Endothelial cell (in vitro differentiated cells): ENCODE measurements at places on chromosomes 1 and 21.

DNA sequence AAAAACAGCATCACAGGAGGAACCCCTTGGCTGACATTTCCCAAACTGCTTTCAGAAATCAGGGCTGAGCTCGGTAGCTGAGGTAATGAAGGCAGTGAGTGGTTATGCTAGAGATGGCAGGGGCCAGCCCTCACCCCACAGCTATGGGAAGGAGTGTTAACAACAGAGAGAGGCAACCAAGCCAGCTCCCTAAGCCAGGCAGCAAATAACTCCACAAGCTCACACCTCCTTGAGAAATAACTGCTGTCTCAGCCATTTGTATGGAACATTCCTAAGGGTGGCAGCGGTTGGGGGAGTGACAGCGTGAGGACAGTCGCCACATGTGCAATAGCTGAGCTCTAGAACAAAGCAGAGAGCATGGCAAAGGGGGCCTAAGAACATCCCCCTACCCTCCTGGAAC, 42.6 kb downstream of the LMX1A start:
- DNase-seq = no peak

DNA sequence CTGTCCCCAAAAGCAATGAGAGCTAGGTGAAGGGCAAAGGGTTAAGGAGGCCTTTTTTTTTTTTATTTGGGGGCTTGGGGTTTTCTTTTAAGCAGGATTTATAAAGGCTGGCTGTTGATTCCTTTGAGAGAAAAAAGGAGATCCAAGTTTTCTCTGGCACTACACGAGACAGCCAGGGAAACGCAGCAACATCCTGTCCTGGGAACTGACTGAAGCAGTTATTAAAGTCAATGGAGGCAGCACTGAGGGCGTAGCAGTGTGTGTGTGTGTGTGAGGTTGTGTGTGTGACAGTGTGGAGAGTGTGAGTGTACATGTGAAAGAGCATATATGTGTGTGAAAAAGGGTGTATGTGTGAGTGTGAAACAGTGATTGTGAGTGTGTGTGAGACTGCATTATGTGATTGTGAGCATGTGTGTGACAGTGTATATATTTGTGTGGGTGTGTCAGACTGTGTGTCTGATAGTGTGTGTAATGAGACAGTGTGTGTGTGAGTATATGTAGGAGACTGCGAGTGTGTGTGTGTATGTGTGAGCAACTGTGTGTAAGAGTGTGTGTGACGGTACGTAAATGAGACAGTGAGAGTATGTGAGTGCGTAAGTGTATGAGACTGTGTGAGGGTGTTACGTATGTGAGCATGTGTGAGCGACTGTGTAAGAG, 65.9 kb upstream of the TIAM1 start:
- no peak for DNase-seq

DNA sequence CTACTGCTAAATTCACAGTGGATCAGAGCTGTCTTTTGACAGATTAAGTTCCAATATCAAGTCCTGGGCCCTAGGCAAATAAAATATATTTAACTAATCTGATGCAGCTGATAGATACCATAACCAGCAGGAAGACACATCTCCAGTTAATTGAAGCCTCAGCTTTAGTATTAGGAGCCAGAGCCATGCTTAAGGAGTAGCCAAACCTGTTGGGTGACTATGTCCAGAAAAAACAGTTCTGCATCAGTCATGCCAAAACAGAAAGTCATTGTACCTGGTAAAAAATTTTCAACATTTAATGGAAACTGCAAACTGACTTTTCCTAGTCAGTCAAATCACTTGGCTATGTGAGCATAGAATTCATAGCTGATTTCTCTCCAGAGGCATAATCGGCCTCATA, 200.5 kb upstream of the RUNX1 start:
- DNase-seq = no peak

- no peak for DNase-seq
These were observed 613 bp upstream of the ERO1B start for GRCh38 chr1:236282425-236282716.

DNA sequence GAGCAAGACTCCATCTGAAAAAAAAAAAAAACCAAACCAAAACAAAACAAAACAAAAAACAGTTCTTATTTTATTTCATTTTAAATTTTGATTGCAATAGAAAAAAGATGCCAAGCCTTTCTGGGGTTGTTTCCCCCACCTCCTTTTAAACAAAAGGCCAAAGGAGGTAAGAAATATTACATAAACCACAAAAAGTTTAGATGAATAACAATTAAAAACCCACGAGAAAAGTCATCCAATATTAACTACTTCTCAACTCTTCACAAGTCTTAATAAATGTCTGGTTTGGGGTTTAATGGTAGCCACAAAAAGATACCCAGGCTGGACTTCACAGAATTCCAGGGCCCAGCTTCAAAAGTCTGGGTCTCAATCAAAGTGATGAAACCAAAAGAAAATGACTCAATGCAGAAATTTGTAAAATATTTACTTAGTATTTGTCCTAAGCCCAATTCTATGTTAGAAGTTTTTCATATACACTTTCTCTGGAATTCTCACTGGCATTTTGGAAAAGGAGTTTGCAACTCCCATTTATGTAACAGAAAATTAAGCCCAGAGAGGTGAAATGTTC, 47.0 kb upstream of the SDC3 start:
- no peak for DNase-seq

- DNase-seq = no peak
These were observed 26.6 kb downstream of the DIPK1A start for GRCh38 chr1:92934395-92935378.

- no peak for DNase-seq
These were observed 1.9 kb upstream of the PRMT2 start for GRCh38 chr21:46633566-46633965.

- DNase-seq = no peak
These were observed 37.8 kb downstream of the LRRC53 start for GRCh38 chr1:74474585-74474984.

GRCh38 chr1:165486663-165487062, 41.7 kb upstream of the RXRG start:
- no peak for DNase-seq

GRCh38 chr1:19416921-19417470, 68.3 kb downstream of the CAPZB start:
- no peak for DNase-seq
